Airway epithelial cell (primary cell): ENCODE measurements at places on chromosomes 1 and 21. TPM values are rescaled to one million over a fixed set of nuclear protein-coding genes. Genes with fewer than 3 reads are reported as not detected.

S100A14 gene
- total RNA-seq, result 1,909 and 2,185 TPM in 2 replicates

COL24A1 gene
- total RNA-seq, result not detected in 2 replicates

AK4 gene
- total RNA-seq, result 37.2 and 39.7 TPM in 2 replicates

S100A7A gene
- total RNA-seq, result not detected in 2 replicates

SPRR2F gene
- 0.28 TPM in 1 of 2 replicates, not detected in the other for total RNA-seq

SPOCD1 gene
- 4.4 and 5.6 TPM in 2 replicates for total RNA-seq

CNTN2 gene
- total RNA-seq, result 0.07 TPM in 1 of 2 replicates, not detected in the other

PGLYRP4 gene
- total RNA-seq, result 3.5 and 10.7 TPM in 2 replicates
